Stimulated activated CD8-positive, alpha-beta memory T cell treated with anti-CD3 and anti-CD28 coated beads, Interleukin-12 subunit alpha, Interleukin-12 subunit beta, amount 100 ng/mL, for 4 hours (primary cell): ENCODE measurements at places on chromosomes 2 and 18.

DNA sequence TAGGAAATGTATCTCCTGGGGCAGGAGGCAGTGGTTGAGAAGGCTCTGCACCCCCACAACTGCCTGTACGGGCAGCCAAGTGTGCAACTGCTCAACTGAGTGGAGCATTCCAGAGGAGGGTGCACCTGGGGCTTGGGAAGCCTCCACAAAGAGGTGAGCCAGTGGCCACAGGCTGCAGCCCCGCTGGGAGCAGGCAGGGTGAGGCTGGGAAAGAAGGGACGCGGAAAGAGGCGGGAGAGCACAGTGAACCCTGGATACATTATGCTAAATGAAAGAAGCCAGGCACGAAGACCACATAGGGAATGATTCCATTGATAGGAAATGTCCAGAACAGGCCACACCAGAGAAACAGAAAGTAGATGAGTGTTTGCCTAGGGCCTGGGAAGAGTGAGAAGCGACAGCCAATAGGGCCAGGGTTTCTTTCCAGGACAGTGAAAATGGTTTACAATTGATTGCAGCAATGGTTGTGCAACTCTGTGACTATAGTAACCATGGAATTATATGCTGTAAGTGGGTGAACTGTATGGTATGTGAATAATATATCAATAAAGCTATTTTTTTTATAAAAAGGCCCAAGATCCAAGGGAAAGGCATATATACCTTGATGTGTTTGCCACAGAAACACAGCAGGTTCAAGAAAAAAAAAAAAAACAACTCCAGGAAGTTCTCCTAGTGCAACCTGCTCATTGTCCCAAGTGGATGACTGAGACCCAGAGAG, 82.4 kb downstream of the DDX1 start:
- no peak for DNase-seq

GRCh38 chr2:99597616-99598015, 107.8 kb upstream of the REV1 start:
- DNase-seq = no peak

- DNase-seq = no peak
Measured at GRCh38 chr2:30122362-30122761, 24.4 kb upstream of the YPEL5 start.

GRCh38 chr18:56289381-56289780, 349.0 kb downstream of the TXNL1 start:
- DNase-seq = no peak
